ENCODE measurements at places on chromosomes 5 and 9. TPM values are rescaled to one million over a fixed set of nuclear protein-coding genes. Genes with fewer than 3 reads are reported as not detected.

- no peak for DNase-seq
These were observed 60.3 kb upstream of the EPB41L4B start for GRCh38 chr9:109381011-109381729.

DNA sequence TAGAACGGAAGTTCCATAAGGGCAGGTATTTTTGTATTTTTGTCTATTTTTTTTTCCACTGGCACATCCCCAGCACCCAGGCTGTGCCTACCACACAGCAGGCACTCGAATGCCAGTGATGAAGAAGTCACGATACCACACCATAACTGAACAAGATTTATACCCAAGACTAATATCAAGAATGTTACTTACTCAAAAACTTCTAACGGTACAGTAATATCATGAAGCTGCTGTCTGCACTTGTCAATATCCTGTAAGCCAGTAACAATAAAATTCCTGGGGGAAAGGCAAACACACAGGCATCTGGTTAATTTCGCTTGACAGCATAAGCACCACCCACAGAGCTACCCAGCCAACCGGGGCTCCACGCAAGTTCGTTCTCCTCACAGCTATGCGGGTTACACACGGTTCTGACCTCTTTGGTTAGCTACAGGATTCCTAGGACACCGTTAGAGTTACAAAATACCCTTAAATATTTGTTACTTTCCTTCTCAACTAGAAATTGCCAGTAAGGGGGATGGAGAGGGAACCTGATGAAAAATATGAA lies 1.3 kb downstream of the MED10 start:
- no peak for DNase-seq

- DNase-seq = peak; percentile 32
These were observed 193.8 kb upstream of the ZNF618 start for GRCh38 chr9:113682297-113682771.

The OR1L8 gene
- not detected for total RNA-seq

DNA sequence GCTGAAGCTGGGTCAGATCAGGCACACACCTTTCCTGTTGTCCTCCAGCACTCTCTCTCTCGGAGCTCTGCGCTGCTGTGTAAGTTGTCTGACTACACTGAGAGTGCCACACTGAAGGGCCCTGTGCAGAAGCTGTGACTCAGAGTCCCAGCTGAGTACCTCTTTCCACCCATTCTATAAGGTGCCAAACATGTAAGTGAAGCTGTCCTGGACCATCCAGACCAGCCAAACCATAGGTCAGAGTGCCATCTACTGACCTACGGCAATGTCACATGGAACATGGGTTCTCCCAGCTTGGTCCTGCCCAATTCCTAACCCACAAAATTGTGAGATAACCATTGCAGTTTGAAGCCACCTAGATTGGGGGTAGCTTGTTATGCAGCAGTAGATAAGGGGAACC lies 68.2 kb downstream of the ADCY2 start:
- no peak for DNase-seq

- DNase-seq = no peak
These were observed 800 bp upstream of the KCNN2 start for GRCh38 chr5:114360816-114361723.

GRCh38 chr5:38596981-38597380 lies 40.5 kb upstream of the LIFR start:
- DNase-seq = no peak

- no peak for DNase-seq
These were observed 21.8 kb downstream of the DENND4C start for GRCh38 chr9:19252174-19252884.

The PTGDS gene
- total RNA-seq = 89.5 TPM

The CENPH gene
- total RNA-seq = 1.3 TPM

DNA sequence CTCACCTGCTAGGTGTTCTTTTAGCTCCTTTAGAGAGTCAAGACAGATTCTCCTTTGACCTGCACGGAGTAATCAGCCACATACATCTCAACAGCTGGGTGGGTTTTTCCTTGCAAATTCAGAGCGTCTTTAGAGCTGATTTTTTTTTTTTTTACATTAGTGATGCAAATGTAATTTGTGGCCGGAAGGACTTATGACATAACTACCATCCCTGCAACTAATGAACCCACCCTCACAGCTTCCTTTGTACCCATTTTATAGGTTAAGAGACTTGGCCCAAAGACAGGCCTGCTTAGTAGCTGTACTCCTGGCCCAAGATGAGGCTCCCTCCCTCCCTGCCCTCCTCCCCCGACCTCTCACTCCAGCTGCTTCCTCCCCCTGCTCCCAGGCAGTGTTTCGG lies 69.9 kb upstream of the NIPAL4 start:
- DNase-seq = no peak

The FOXD4L4 gene
- total RNA-seq = not detected

The SEMA6A gene
- 11.4 TPM for total RNA-seq

DNA sequence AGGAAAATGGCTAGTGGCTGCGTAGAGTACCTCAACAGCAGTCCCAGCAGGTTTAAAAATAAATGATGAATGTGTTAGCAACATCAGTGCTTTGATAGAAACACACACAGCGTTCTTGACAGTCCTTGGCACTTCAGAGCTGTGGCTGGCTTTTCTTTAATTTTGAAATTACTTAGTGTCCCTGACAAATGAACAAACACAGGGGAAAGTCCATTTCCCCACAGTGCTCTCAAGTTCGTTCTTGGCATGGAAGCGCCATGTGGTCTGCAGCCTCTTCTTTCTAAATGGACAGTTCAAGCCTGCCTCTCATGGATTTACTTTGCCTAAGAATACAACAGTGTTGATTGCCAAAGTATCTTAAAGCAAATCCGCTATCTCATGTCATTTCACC lies 102.2 kb downstream of the ADAMTS12 start:
- DNase-seq = no peak

The PCDHGA1 gene
- 2.8 TPM for total RNA-seq
